A172 (cell line): ENCODE measurements at places on chromosomes 11 and 22. TPM values are rescaled to one million over a fixed set of nuclear protein-coding genes. Genes with fewer than 3 reads are reported as not detected.

DNA sequence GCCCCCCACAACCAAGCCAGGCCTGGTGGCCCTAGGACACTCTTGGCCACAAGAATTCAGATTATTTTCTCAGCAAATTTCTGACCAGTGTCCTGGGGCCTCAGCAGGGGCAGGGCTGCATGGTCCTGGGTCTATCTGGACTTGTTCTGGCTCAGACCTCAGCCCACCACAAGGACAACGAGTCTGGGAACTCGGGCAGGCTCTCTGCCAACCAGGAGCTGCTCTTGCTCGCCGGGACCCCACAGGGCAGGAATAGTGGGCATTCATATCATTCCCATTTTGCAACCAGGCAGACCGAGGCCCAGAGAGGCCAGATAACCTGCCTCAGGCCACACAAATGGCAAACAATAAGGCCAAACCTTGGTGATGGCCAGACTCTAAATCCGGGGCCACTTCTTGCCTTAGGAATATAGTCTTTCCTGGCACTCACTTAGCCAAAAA lies 75.4 kb upstream of the WNT7B start:
- no peak for DNase-seq

The GP1BB gene
- total RNA-seq: 8.5 and 10.5 TPM in 2 replicates

The MUC6 gene
- not detected in 2 replicates for total RNA-seq

The TOMT gene
- total RNA-seq: not detected in 2 replicates

- peak; percentile 1 for DNase-seq
These were observed 3.2 kb downstream of the SEZ6L start for GRCh38 chr22:26172389-26172990.

- no peak for DNase-seq
These were observed 3.8 kb downstream of the SLC7A4 start for GRCh38 chr22:21028277-21029251.

GRCh38 chr11:662689-663274 lies 25.7 kb downstream of the DRD4 start:
- DNase-seq: peak; percentile 30

DNA sequence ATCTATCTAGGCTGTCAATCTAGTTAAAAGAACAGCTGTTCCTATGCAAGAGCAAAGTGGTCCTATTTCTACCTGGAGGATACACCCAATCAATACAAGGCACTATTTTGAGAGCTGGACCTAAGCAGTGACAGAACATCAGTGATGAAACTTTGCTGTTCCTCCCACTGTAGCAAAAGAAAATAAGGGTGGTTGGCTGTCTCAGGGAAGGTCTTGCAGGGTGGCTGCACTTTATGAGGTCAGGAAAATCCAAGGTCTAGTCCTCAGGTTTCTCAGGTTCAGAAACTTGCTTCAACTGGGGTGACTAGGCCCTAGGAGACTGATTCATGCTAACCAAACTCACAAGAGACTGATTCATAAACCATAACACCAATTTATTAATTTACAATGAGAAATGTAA lies 11.6 kb downstream of the CPSF7 start:
- DNase-seq: no peak

GRCh38 chr11:68441466-68442230 lies 18.9 kb upstream of the PPP6R3 start:
- DNase-seq: peak; percentile 36

DNA sequence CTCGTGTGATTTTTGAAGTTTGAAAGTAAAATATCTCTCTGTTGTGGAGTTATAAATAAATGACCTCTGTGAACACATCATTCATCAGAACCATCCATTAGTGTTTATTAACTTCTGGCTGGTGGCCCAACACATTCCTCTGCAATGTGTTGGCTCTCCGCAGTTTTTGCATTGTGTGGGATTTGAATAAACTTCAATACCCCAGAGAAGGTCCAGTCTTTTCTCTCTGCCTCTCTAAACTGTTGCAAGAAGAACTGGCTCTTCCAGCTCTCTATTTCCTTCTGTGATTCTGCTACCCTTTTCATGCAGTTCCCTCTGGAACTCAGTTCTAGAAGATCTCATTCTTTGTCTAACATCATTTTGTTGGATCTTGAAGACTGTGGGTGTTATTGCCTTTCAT lies 125.0 kb upstream of the ARHGAP42 start:
- DNase-seq: peak; percentile 68

DNA sequence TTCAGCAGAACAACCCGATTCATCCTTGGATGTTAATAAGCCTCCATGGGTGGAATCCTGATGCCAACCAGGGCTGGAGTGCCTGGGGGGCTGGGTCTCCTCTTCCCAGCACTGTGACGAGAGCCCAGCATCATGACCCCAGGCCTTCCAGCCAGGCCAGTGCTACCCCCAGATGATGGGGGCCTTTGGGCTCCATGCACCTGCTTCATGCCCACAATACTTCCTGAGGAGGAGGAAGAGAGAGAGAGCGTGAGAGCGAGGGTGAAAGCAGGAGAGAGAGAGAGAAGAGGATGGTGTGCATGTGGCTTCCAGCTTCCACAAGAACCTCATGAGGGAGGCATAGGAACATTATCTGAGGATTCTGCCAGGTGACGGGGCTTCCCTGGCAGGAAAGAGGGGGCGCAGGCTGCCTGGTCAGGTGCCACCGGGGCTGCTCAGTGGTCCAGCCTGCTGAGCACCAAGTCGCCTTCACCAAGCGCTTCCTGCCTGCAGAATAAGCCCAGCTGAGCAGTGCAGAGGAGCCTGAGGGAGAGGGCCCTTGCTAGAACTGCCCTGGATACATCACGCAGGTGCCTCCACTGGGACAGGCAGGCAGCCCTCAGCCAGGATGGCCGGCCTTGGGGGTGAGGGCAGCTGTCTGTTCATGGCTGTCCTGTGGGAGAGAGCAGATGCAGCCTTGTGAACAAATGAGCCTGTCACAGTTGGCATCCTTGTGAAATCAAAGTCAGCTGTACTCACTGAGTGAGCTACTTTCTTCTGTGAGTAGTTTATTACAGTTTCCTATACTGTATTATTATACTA lies 243.3 kb upstream of the B3GAT1 start:
- DNase-seq: no peak

The TP53AIP1 gene
- not detected in 2 replicates for total RNA-seq

DNA sequence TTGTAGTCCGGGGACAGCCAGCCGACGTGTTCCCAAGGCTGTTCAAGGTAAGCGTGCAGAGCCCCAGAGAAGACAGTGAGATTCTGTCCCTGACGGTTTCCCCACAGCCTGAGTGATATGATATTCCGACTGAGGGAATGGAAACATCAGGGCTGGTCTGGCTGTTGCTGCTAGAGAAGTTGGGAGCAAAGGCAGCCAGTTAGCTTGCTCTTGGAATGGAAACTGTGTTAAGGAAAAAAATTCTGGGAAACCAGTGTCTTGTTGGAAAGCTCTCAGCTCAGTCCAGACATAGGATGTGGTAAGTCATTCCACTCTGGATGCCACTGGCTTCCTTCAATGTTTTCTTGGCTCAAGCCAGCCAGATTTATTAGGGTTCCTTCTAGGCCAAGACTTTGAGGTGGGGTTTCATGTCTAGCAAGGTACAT lies 8.8 kb downstream of the CRY2 start:
- DNase-seq: no peak

- no peak for DNase-seq
These were observed at the start of gene APOA1 for GRCh38 chr11:116837231-116838091. Gene APOA1, minus strand, starts transcription at chr11:116837622. Its CDS starts 235 bp downstream, at chr11:116837387.

DNA sequence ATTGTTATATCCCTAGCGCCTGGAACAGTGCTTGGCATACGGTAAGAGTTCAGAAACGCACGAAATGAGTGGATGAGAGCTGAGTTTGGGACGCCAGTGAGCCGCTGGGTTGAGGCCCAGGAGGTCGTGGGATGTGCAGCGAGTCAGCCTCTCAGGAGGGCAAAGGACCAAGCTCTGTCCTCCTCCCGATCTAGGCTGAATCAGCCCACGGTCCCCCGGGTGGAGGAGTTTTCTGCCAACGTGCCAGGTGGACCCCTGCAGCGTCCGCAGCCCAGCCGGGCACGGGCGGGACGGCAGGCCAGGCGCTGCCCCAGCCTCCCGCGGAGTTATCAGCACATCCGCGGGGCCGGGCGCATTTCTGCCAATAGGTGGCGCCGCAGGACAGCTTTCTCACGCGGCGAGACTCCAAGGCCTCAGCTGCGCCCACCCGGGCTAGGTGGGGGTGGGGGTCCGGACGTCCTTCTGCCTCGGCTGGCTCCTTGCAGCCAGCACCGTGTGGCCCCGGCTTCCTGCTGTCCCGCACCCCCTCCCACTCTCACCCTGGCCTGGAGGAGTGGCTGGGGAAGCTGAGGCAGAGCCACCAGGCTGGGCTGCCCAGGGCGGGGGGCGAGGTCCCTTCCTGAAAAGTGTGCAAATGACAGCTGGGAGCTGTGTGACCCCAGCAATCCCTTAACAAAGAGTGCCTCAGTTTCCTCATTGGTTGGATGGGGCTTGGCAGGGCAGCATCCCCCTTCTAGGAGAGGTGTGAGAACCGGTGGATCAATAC lies 2.2 kb upstream of the RPS19BP1 start:
- no peak for DNase-seq

GRCh38 chr11:46352063-46352841 lies 5.0 kb downstream of the DGKZ start:
- no peak for DNase-seq
